ENCODE measurements at places on chromosomes 11 and 22. TPM values are rescaled to one million over a fixed set of nuclear protein-coding genes. Genes with fewer than 3 reads are reported as not detected.

DNA sequence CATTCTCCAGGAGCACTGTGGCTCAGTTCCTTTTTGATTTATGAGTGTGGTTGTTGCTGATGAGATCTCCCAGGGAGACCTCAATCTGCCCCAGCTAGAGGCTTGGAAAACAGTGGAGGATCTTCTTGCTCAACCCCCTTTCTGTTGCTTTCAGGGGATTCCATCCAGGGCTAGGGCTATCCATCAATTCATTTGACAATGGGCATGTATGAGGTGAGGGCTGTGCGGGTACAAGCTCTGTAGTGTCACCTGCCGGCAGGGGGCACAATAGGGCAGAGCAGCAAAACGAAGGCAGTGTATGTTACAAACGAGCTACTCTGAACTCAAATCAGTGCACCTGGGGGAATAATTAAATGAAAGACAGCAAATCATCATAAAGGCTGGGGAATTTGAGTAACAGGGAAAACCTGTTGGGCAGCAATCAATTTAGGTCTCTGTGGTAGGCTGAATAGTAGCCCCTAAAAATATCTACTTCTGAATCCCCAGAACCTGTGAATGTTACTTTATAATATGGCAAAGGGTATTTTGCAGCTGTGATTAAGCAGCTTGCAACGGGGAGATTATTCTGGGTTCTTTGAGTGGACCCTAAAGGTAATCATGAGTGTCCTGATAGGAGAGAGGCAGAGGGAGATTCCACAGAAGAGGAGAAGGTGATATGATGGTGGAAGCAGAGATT is 170.3 kb upstream of the ZBED5 start:
- peak; percentile 83 for DNase-seq
- H3K4me3 ChIP-seq: no peak overlapping the region
- H3K27ac ChIP-seq: no peak overlapping the region
- H3K36me3 ChIP-seq: no peaks in the 10 kb centered on the region
- no peaks in the 10 kb centered on the region for H3K27me3 ChIP-seq
- no peaks in the 10 kb centered on the region for H3K4me1 ChIP-seq

- no peaks in the 10 kb centered on the region for H3K4me1 ChIP-seq
- H3K36me3 ChIP-seq: no peaks in the 10 kb centered on the region
- H3K4me3 ChIP-seq: no peak overlapping the region
- no peaks in the 10 kb centered on the region for H3K27me3 ChIP-seq
- no peak overlapping the region for H3K27ac ChIP-seq
- DNase-seq: no peak
Measured at GRCh38 chr11:131327421-131327820, 43.0 kb upstream of the NTM start.

FOLR1 gene
- total RNA-seq: 0.56 TPM

DNA sequence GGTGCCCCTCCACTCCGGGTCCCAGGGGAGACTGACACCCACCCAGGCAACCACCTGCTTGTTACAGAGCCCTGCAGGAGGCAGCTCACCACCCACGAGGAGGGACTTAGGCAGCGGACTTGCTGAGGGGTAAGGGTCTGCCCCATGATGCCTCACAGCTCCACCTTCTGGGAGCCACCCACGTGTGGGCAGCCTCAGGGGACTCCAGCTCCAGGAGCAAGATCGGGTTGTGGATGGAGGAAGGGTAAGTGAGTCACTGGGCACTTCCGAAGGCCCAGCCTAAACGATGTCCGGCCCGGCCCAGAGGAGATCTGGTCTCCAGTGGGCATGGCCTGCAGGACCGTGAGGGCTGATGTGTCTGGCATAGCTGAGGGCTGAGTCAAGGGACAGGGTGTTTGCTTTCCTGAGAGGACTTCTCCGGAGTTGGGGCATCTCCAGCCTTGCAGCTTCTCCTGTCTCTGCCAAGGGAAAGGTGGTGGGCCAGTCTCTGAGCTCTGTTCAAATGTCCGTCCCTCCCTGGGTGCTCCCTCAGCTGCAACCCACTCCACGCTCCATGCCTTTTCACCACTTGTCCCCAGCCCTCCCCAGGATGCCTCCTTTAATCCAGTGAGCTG is 32.3 kb upstream of the P2RY2 start:
- no peaks in the 10 kb centered on the region for H3K27me3 ChIP-seq
- no peaks in the 10 kb centered on the region for H3K4me1 ChIP-seq
- H3K27ac ChIP-seq: no peak overlapping the region
- H3K4me3 ChIP-seq: no peak overlapping the region

GRCh38 chr11:107631931-107632330 is 41.0 kb downstream of the ELMOD1 start:
- no peak for DNase-seq
- H3K27me3 ChIP-seq: no peaks in the 10 kb centered on the region
- H3K36me3 ChIP-seq: peaks cover 4% of the 10 kb centered on the region
- no peak overlapping the region for H3K27ac ChIP-seq
- no peak overlapping the region for H3K4me3 ChIP-seq
- H3K4me1 ChIP-seq: no peaks in the 10 kb centered on the region

Data from SJCRH30 (cell line).